ENCODE measurements at places on chromosomes 6 and 20.

DNA sequence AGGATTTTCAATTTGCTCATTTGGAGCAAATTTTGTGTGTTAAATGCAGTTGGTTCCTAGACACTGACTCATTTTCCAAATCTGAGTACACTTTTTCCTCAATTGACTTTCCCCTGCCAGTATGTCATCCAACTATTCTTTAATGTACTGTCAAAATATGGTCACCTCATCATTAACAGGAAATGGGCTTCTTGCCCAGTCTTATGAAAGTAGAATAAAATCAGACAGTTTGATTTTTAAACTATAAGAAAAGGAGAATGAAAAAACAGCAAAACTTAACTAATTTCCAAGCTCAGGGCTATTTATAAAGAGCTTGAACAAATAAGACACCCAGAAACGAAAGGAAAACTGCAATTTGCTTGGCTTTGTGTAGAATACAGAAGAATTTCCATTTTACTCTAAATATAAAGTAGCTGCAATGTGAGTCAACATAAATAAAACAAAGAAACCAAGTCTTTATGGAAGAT, 43.7 kb upstream of the RAB23 start:
- DNase-seq = peak; percentile 39

DNA sequence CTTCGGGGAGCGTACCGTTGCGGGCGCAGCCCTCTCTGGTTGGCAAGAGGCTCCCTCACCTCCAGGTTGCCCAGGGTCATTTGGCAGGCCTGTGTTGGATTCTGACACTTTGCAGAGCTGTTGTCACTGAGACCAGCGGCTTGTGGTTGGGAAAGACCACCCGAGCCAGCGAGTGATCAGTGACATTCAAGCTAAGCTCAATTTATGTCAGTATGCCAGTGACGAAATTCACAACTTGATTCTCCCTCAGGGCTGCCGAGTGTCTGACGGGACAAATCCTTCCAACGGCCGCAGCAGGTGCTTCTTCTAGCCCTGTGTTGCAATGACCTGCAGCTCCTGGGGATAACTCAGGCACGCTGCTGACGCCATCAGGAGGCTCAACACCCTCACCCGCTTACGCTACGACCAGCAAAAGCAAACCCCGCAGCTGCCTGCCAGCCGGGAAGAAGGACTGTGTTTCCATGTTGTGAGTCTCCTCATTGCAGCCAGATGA, 16.9 kb upstream of the SLC22A2 start:
- DNase-seq = no peak

GRCh38 chr6:12339808-12340487, 49.8 kb downstream of the EDN1 start:
- no peak for DNase-seq

DNA sequence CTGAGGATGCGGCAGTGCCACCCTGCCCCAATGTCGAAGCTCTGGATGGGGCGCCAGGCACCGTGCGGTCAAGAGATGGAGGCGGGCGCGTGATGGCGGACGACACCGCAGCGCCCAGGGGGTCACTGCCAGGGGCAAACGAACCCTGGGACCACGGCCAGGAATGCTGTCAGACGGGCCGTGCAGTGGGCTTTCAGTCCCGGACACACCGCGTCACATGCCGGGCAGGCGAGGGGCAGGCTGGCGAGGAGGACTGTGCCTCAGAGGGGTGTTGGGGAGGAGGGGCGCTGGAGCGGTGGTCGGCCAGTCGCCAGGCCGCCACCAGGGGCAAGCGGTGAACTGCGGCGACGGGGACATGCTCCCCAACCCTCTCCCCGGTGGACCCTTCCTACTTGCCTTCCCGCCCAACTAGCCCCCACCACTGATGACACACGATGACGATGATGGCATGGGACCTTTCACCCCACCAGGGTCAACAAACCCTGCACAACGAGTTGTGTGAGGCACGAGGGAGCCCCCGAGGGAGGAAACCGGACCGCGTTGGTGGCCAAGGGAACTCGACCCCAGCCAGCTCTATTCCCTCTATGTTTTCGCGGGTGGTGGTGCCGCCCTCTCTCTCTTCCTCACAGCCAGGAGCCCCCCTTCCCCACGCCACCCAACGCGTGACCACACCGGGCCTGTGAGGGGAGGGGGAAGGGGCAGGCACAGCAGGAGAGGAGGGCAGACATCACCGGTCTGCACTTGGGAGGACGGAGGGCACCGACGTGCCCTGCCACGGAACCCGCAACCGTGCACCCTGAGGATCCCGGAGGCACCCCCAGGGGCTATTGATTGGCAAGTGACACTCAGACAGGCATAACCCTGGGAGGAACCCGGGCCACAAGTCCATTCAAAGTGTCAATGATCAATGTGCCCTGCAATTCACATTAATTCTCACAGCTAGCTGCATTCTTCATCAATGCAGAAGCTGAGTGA, 1960.9 kb upstream of the DEFB115 start:
- no peak for DNase-seq

- no peak for DNase-seq
Observed at GRCh38 chr6:107646176-107646575, 156.3 kb downstream of the SOBP start.

- peak; percentile 94 for DNase-seq
Observed at GRCh38 chr6:148746363-148747144, at the start of gene UST. Gene UST, plus strand, starts transcription at chr6:148747030. Its CDS starts 401 bp downstream, at chr6:148747431.

DNA sequence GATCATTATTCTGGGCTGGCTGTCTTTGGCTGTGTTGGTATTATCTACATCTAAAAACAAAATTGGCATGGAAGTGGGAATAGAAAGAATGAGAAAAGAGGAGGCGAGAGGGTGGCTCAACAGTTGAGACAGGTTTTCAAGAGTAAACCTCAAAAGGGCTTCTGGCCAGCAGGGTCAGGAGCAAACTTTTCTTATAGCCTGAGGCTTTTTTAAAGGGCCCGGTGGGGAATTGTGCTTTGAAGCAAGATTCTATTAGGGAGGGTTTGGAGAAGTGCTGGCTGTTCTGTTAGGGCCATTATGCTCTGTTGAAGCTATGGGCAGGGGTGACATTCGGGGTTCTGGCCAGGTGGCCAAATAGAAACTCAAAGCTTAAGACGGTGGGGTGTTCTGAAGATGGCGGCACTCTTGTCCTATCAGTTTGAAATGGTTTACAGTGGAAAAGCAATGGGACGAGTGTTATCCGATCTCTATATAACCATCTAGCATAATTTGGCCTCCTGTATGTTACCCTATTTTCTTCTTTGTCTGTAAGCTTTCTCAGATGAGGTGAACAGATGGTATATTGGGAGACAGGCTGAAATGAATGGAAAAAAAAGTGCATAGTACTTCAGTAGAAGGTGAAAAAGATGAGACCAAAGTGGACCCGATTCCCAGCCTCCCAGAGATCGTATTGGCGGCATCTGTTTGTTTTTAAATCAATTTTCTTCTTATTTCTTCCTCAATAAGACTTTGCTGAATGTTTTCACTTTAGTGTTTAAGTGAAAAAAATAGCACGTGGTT, 132.1 kb upstream of the CNR1 start:
- no peak for DNase-seq

- no peak for DNase-seq
Observed at GRCh38 chr20:60752741-60753420, 499.2 kb upstream of the CDH4 start.

- DNase-seq = peak; percentile 52
Observed at GRCh38 chr6:11791354-11792107, 12.9 kb upstream of the ADTRP start.

GRCh38 chr6:558089-558488, 98.8 kb downstream of the HUS1B start:
- DNase-seq = no peak

DNA sequence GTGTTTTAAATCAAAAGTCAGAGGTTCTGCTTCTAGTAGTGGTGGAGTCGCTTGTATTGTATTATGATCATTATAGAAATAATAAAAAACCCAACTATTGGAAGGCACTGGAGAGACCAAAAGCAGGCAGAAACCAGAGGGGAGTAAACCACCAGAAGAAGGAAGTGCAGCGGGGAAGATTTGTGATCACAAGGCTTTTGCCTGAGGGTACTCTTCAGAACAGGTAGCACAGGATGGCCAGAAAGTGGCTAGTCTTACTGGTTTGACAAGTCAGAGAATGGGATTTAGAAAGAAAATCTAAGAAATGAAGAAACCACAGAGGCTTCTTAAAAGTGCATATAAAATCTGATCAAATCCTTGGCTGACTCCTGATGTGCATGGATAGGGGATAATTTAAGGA, 24.0 kb downstream of the MAPK13 start:
- DNase-seq = no peak

DNA sequence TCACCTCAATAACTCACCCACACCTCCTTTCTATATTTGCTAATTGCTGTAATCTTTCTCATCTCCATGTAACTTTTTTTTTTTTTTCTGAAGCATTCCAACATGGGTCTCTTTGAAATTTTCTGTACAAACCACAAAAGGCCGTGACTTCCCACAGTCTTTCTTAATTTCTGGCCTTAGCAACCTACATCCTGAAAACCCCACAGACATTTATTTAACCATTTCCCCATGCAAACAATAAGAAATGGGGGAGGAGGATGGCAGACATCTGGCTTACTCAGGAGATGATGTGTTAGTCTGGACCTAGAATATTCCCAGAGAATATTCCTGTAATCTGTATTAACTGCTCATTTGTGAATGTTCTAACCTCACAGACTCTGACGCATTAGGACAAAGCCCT, 57.6 kb downstream of the MEP1A start:
- peak; percentile 68 for DNase-seq

GRCh38 chr20:6566821-6567220, 200.7 kb upstream of the BMP2 start:
- DNase-seq = peak; percentile 70

DNA sequence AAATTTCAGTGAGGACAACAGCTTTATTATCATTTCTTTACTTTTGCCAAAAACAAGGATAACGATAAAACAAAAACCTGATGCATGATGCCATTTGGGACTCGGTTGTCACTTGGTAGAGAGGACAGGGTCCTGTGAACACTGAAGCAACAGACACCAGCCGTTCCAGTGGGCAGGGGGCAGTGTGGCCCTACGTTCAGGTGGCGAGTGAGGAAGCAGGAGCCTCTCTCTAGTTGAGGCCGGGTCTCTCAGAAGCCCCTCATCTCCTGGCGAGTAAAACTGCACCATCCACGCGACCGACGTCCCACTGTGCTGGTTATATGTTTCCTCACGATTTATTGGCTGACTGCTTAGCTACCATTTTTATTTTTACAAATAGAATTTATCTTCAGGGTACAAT, 231.6 kb downstream of the THBS2 start:
- no peak for DNase-seq

DNA sequence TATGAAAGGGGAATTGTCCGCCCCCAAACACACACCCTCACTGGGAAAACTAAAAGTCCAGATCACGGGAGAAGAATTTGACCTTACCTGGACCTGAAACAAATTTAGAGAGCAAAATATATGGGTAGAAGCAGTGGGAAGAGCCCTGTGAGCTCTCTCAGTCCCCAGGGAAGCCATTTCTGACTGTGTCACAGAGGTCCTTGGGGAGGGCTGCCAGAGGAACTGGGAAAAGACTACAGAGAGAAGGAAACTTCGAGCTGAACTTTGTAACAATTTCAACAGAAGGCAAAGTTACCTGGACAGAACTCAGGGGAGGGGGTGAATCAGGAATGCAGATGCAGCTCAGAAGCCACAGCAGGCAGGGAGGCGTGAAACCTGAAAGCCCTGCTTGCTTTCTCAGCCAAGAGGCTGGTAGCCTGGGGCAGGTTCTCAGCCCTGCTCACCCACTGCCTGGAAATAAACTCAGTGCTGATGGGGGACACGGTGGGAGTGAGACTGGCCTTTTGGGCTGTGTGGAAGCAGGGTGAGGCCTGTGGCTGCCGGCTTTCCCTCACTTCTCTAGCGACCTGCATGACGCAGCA, 163.8 kb downstream of the TMEM200A start:
- no peak for DNase-seq

DNA sequence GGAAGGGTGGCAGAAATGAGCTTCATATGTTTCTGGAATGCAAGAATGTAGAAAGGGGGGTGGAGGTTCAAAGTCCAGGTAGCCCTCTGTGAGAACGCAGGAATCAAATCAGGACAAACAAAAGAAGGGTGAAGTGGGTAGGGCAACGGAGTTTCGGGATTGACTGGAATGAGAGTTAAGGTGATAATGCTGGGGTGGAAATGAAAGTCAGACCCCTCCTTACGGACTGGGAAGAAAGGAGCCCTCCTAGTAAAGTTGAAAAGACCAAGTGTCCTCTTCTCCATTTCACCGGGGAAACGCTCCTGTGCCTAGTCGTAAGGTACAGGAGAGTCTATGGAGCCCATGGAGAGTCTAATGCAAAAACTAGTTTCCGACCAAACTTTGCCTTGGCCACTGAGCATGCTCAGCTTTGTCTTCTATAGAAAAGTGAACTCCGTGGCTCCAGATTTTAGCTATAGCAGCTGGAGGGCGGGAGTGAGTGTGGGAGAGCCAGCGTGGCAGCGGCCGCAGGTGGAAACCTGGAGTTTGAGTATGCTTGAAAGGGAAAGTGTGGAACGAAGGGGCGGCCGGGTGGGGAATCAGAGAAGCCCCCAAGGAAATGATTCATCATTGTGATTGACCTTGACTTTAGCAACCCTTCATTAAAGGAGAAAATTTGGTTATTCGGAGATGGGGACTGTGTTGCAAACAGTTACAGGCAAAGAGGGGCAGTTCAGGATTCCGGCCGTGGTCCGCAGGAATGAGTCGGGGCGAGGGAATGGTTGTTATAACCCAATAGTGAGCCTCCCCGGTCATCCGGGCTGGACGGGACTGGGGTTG, 1.3 kb upstream of the LRRC1 start:
- DNase-seq = peak; percentile 56

DNA sequence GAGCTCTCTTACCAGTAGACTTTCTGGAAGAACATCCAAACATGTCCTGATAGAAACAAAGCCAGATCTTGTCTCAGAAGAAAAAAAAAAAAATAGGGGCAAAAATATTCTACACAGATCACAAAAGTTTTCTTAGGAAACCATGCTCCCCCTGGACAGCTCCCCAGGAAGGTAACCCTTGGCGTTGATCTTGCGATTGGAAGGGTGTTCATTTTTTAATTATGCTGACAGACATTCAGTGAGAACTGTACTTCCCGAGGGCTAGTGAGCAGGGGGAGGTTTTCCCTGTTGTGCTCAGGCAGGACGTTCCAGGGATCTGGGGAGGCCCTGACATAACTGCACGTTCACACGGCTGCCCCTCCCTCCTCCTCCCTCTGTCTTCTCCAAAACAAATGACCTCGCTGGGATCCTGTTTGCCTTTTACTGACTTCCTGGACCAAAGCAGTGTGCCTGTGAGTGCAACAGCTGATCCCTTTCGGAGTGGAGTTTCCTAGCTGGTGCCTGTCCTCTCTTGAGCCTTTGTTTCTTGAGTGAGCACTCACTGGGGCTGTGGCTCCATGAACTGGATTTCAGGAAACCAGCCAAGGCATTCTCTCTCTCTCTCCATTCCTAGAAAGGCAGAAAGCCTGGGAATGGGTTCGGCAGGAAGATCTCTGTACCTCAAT, 46.7 kb downstream of the MARCKS start:
- peak; percentile 5 for DNase-seq

GRCh38 chr6:99501762-99502161, 13.5 kb downstream of the USP45 start:
- no peak for DNase-seq

GRCh38 chr6:155333414-155333813, 19.1 kb upstream of the TFB1M start:
- DNase-seq = no peak

DNA sequence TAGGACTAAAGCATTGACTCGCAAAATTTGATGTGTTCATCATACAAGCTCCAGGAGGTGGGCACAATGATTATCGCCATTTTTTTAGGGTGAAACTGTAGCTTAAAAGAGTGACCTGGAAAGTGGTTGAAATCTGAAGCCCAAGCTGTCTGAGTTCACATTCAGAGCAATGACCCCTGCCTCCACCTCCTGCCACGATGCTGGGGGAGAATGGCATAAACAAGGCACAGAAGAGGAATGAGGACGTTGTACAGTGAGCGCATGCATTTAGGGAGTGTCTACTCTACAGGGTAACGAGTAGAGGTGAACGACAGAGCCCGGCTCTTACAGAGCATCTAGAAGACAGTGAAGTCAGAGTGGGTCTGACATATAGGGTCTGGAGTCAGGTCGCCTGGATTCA, 37.2 kb downstream of the CNKSR3 start:
- DNase-seq = no peak

Measured in HT1080 (cell line).